Umbilical cord (tissue), 2 donors: ENCODE measurements at places on chromosomes 12 and 14.

- DNase-seq: no peak
Observed at GRCh38 chr12:6093764-6094163, 30.7 kb downstream of the VWF start.

- DNase-seq: peak; percentile 40
Observed at GRCh38 chr12:31618228-31619025, 27.5 kb upstream of the DENND5B start.

GRCh38 chr14:86521843-86522242, 991.9 kb downstream of the FLRT2 start:
- DNase-seq: no peak

DNA sequence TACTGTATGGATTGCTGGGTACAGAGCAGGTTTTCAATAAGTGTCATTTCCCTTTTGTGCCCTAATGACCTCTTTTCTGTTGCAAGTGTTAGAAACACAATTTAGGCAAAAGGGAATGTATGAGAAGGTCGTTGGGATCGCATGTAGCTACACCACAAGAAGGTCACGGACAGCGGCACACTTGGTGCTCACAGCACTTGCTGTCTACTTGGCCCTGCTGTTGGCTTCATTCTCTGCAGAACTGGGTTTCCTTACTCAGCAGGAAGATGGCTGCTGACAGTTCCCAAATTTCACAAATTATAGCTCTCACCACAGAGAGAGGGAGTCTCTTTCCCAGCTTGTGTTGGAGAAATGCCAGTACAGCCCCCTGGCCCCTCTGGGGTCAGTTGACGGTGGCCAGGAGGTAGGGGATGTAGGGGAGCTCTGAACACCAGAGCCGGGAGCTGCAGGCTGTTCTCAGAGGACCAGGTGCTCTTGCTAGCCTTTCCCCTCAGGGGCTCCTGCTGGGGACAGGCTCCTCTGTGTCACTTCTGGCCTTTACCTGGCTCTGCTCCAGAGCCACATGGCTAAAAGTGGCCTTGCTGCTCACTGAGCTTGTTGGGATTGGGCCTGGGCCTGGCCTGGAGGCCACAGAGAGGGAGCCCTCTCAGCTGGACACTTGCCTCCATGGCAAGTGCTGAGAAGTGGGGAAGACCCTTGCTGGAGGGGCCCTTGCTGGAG, 50.9 kb upstream of the BCL7A start:
- no peak for DNase-seq

GRCh38 chr14:49494836-49495235, 91.3 kb downstream of the RPS29 start:
- no peak for DNase-seq

GRCh38 chr14:80973931-80974641, 18.7 kb downstream of the TSHR start:
- DNase-seq: peak; percentile 95

GRCh38 chr14:65738339-65738738, 325.8 kb downstream of the FUT8 start:
- DNase-seq: peak; percentile 26

GRCh38 chr14:23147676-23148075, 28.6 kb upstream of the CEBPE start:
- DNase-seq: peak; percentile 57

DNA sequence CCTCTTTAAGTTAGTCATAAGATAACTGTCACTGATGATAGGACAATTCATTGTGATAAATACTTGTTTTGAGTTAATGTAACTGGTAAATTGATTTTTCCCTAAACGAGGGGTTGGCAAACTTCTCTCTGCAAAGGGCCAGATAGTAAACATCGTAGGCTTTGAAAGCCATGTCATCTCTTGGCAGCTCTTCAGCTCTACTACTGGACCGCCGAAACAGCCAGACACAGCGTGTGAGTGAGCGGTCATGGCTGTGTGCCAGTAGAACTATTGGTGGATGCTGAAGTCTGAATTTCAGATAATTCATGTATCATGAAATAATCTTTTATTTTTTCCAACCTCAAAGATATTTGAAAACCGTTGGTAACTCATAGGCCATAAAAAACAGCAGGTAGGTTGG, 9.9 kb downstream of the PIWIL1 start:
- DNase-seq: no peak

GRCh38 chr12:45522227-45522626, 207.3 kb upstream of the ARID2 start:
- DNase-seq: no peak

DNA sequence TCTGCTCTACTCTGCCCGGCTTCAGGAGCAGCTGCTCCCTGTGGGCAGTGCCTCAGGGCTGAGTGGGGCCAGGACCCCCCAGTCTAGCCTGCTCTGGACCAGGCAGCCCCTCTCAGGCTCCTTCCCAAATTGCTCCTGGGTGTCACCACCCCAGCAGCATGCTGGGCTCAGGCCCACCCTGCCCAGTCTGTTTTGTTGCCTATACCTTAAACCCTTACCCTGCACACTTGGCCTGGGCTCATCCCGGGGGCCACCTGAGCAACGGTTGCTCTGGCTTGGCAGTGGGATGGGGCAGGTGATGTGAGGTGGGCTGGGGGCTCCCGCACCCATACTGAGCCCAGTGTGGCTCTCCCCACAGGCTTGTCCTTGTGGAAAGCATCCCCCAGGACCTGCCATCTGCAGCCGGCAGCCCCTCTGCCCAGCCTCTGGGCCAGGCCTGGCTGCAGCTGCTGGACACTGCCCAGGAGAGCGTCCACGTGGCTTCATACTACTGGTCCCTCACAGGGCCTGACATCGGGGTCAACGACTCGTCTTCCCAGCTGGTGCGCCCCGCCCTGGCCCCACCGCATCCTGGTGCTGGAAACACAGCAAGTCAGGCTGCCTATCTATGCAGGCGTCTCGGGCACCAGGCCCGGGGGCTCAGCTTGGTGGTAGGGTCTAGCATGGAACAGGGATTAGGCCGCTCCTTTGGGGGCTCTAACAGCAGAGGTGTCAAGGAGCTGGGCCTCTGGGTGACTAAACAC, 3.9 kb downstream of the PLD4 start:
- DNase-seq: no peak

DNA sequence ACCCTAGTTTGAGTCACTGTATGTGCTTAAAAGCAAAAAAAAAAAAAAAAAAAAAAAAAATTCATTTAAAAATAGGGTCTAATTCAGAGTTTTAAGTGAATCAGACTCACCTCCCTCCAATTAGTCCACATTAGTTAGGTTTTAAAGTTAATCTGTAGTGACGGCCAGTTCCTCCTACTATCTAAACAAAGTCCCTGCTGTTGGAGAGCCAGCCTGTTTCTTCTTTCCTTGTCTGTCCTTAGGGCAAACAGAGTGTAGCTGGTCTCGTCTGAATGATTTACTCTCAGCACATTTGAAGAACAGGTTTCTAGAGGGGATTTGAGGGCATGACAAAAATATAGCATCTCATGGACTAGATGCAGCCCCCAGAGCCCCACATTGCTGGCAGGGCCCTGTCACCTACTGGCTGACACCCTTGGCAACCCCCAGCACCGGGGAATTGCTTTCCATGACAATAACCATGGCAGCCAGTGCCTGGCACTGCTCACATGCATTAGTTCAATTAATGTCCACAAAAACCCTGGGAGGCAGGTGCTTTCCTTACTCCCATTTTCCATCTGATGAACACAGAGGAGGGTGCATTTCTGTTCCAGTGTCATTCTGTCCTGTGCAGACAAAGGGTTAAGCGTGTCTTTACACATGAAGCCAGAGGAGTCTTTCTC, 138.3 kb downstream of the PLXNC1 start:
- DNase-seq: no peak

- peak; percentile 52 for DNase-seq
Observed at GRCh38 chr14:32075672-32076277, 1.3 kb upstream of the ARHGAP5 start.

DNA sequence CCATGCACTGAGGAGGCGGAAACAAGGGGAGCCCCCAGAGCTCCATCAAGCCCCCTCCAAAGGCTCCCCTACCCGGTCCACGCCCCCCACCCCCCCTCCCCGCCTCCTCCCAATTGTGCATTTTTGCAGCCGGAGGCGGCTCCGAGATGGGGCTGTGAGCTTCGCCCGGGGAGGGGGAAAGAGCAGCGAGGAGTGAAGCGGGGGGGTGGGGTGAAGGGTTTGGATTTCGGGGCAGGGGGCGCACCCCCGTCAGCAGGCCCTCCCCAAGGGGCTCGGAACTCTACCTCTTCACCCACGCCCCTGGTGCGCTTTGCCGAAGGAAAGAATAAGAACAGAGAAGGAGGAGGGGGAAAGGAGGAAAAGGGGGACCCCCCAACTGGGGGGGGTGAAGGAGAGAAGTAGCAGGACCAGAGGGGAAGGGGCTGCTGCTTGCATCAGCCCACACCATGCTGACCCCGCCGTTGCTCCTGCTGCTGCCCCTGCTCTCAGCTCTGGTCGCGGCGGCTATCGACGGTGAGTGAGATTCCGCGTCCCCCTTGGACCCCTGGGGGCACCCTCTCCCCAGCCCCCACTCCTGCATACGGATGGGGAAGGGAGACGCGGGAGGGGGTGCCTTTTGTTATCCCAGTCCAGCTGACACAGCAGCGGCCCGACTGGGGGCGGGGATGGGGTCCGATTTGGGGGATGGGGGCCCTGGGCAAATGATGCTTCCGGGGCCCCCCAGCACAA, 400 bp downstream of the LRP1 start:
- no peak for DNase-seq

- DNase-seq: no peak
Observed at GRCh38 chr12:99521664-99522063, 125.9 kb upstream of the GARIN6 start.

DNA sequence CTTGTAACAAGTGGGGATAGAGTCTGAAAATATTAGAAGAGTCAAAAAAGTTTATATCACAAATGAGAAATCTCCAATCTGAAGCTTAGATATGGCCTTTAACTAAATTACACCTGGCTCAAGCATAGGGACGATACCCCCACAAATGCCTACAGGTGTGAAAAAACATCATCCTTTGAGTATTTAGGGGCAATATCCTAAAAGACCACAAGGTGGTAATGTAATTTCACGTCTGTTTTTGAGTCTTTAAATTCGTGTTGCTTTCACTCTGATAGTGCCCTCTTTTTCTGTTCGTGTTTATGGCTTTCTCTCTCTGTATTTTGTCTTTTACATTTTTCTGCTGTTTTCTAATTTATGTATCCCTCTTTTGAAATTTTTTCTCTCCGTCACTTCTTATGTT, 84.3 kb downstream of the ETNK1 start:
- DNase-seq: peak; percentile 52
